Motor neuron (in vitro differentiated cells): ENCODE measurements at places on chromosomes 5 and 9.

GRCh38 chr9:135252980-135253304, 165.5 kb downstream of the OLFM1 start:
- ATAC-seq = peak; percentile 14

GRCh38 chr5:176894298-176894697, 4.8 kb downstream of the HK3 start:
- ATAC-seq = no peak

DNA sequence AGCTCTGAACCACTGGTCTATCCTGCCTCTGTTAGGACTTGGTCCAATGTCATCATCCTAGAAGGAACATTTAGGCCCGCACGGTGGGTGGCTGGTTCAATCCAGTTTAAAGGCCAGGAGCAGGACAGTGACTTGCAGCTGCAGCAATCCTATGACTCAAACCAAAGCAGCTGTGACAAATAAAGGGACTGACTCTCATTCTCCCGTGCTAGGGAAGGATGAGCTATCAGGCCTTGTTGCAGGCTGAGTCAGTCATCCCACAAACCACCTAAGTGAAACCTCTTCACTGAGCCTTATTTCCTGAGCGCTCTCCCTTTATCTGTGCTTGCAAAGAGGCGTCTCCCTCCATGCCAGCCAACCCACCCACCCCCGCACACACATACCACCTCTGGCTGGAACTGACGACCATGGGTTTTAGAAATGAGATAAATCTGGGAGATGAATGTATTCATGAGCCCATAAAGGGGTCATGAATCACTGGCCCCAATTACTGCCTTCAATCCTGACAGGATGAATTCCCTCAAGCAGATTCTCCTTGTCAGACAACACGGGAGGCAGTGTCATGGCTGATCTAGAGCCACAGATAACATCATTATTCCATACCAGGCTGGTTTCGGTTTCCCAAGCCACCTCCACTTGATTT, 93.4 kb downstream of the KCNIP1 start:
- ATAC-seq = peak; percentile 89

DNA sequence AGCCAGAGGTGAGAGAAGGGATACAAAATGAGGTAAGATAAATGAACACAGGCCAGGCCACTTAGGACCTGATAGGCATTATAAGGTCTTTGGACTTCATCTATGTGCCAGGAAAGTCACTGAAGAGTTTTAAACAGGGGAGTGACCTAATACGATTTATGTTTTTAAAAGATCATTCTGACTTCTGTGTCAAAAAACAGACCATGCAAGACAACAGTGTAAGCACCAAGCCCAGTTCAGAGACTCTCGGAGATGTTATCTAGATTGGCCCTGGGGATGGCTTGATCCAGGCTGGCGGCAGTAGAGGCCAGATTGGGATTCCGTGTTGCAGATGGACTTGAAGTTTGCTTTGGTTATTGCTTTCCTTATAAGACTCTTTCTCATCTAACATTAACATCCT, 43.0 kb upstream of the DPYSL3 start:
- ATAC-seq = no peak

DNA sequence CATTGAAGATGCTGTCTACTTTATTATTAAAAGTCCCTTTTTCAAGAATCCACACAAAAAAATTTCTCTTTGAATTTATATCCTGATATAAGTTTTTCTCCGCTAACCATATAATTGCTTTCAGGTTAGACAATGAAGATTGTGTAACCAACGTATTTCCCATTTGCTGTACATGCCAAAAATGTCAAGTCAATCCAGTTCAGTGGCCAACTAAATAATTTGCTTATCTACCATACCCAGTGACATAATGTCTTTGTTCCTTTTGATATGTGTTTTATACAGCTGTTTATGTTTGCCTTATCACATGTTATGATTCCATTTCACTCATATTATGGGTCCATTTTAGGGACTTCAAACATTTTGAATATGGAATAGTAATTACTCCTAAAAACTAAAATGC, 349.9 kb downstream of the EFNA5 start:
- no peak for ATAC-seq

GRCh38 chr5:75362474-75362975, 25.5 kb downstream of the HMGCR start:
- no peak for ATAC-seq

DNA sequence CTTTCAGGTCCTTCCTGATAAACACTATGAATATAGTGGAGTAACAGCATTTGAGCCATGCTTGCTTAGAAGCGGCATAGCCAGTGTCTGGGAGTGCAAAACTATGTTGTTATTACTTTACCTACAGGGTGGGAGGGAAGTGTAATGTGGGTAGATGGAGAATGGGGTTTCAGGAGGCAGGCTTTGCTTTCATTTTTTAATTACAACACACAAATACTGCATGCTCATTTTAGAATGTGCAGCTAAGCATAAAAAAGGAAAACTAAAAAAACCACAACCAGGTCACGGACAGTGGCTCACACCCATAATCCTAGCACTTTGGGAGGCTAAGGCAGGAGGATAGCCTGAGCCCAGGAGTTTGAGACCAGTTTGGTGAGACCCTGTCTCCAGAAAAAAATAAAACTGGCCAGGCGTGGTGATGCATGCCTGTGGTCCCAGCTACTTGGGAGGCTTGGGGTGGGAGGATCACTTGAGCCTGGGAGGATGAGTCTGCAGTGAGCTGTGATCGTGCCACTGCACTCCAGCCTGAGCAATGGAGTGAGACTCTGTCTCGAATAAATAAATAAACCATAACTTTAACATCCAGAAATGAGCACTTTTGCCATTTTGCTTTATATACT, 20.2 kb downstream of the HAVCR1 start:
- no peak for ATAC-seq

- no peak for ATAC-seq
These were observed 23.2 kb downstream of the GAPVD1 start for GRCh38 chr9:125284855-125285254.

DNA sequence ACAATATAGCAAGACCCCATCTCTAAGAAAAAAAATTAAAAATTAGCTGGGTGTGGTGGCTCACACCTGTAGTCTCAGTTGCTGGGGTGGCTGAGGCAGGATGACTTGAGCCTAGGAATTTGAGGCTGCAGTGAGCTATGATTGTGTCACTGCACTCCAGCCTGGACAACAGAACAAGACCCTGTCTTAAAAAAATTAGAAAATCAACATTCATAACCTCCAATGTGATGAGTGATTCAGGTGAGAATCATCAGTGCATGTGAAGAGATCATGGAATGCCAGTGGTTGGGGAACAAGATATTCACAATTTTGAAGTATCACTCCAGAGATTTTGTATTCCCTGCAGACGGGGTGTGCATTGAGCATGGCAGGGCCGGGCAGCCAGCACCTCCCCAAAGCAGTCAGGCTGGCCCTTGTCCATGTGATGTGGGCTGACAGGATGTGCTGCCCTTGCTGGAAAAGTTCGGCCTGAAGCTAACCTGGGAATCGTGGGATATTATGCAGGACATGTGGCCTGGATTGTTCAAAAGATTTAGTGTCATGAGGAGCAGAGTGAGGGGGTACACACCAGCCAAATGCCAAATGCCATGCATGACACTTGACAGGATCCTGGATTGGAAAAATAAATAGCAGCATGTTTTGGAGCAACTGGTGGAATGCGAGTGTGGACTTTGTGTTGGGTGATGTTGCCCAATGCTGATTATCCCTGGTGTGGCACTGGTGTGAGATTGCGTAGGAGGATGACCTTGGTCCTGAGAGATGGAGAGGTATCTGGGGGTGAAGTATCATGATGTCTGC, 189.0 kb downstream of the RGS3 start:
- no peak for ATAC-seq

GRCh38 chr5:35186749-35187148, 43.5 kb downstream of the PRLR start:
- no peak for ATAC-seq

DNA sequence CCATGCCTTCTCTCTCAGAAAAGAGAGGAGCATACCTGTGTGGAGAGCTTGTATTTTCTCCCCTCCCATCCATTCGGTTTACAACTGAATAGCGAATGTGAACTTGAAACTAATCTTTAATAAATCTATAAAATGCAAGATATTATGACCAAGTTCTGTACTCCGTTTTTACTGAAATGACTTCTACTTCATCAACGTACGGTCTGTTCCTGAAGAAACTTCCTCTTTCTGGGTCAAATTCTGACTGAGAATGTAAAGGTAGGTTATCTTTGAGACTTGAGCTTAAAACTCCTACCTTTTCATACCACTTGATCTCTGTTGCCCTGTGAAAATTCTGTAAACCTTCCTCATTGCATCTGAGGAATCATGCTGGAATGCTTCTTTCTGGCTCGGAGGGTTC, 4.2 kb upstream of the CTNNAL1 start:
- ATAC-seq = no peak

GRCh38 chr9:68995776-68996175, 18.1 kb downstream of the PRKACG start:
- ATAC-seq = no peak

GRCh38 chr9:110620726-110621125, 41.2 kb upstream of the SVEP1 start:
- ATAC-seq = peak; percentile 45

GRCh38 chr9:87766697-87767096, 40.8 kb downstream of the CTSL start:
- no peak for ATAC-seq

DNA sequence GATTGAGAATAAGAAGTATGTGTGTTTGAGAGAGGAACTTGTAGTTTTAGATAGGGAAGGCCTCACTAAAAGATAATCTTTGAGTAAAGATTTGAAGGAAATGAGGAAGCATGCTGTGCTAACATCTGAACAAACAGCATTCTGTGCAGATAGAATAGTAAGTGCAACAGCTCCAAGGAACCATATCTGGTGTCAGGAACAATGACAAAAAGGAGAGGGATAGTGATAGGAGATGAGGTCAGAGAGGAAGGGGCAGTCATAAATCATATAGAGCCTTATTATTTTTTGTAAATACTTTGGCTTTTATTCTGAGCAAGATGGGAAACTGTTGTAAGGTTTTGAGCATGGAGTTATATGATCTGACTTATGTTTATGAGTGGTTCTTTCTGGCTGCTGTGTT, 3.8 kb downstream of the MRPL22 start:
- no peak for ATAC-seq

- ATAC-seq = no peak
These were observed 38.7 kb downstream of the NEURL1B start for GRCh38 chr5:172679628-172680212.

DNA sequence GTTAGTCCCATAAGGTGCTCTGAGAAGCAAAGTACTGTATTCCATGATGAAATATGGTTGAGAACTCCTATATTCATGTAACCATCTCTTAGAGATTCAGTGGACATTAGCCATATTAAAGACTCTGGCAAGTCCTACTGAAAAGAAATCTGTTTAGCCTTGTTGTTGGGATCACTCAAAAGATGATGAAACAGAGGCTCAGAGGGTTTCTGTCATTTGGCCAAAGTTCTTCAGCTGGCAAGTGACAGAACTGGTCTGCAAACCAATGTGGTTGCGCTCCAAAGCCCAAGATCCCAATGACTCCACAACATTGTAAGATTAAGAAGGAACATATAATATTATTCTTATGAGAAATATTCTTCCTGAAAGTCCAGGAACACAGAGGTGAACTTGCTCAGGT, 462.9 kb downstream of the ACTL7B start:
- ATAC-seq = no peak

DNA sequence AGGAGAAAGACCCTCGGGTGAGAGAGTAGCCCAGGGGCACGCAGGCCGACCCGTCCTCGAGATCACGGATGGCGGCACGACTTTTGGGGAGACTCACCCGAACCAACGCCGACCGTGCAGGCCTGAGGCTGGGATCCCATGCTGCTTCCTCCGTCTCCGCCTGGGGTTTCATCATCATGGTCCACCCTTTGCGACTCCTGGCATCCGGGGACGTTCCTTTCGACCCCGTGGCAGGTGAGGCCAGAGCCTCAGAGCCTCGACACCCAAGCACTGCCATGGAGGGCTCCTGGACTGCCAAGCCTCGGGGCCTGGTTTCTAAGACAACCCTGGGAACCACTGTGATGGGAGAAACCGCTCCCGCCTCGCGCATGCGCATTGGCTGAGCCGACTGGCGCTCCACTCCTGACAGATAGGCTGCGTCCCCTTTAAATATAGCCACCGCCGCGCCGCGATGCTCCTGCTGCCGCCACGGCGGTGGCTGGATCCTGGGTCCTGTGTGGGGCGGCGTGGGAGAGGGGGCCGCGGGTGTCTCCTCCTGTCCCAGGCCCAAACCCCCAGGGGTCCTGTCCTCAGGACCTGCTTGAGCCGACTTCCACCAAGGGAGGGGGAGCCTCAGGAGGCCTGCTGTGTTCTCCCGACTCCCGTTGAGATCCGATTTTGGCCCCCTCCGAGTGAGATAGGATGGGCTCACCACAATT, 481.6 kb downstream of the SPATA31A7 start:
- no peak for ATAC-seq

DNA sequence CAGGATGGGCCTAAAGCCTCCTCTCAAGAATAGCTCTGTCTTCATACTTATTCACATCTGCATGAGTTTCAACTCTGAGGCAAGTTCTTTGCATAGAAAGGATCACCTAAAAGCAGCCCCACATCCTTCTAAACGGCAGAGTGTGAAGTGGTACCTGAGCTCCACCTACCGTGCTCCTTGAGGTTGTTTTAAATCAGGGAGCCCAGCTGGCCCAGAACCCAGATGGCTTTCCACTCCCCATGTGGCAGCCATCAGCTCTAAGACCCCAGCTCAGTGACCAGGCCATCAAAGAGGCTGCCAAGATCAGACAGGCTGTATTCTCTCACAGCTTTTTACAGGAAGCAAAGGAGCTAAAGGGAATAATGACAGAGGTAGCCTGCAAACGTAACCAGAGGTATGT, 299.3 kb downstream of the RASEF start:
- ATAC-seq = peak; percentile 47

GRCh38 chr5:5264727-5265126, 124.6 kb downstream of the ADAMTS16 start:
- no peak for ATAC-seq

- no peak for ATAC-seq
These were observed 50.2 kb upstream of the ZFAND5 start for GRCh38 chr9:72415163-72415562.

DNA sequence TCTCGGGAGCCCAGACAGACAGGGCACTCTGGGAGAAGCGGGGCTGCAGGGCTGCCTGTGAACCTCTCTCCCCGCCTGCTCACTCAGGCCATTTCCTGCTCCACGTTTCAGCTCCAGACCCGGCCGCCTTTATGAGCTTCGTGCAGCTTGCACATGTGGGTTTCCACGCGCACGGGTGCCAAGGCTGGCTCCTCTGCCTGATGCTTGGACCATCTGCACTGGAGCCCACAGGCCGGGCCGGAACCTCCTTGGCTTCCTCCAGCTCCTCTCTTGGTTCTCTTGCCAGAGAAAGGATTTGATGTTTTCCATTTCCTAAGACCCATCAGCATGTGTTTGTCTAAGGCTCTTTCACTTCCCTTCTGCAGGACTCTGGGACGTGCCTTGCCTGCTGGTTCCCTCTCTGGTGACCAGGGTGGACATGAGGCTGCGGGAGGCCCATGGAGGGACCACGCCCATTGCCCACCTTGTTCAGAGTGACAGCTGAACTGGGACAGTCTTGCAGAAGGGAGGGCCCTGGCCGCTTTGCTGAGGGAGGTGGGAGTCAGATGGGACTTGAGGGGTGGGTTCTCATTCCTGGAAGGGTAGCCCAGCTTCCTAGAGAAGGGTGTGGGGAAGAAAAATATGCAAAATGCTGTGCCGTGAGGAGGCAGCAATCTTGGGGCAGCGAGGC, 23.3 kb upstream of the COL5A1 start:
- peak; percentile 23 for ATAC-seq
